ENCODE measurements at places on chromosomes 4 and X.

- DNase-seq: no peak
These were observed at the start of gene SNX25 for GRCh38 chr4:185209031-185209851. Gene SNX25 (plus strand): TSS chr4:185209598. CDS start chr4:185209827, 229 bp downstream.

DNA sequence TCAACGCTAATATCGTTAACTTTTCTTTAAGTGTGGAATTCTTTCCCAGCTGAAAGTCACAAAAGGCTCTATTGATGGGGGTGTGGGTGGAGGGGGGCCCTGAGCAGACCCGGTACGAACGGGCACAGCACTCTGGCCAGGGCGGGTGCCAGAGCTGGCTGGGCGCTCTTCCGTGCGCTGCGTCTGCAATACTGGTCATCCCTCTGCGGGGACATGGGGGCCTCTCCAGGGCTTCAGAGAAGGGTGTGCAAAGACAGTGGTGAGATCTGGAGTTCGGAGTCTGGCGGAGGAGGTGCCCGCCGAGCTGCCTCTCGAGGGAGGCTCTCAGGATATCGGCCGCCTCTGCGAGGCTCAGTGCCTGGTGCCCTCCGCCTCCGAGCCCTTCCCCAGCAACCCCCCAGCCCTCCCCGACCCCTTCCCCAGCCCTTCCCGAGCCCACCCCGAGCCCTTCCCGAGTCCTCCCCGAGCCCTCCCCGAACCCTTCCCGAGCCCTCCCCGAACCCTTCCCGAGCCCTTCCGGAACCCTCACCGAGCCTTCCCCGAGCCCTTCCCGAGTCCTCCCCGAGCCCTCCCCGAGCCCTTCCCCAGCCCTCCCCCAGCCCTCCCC is 34.3 kb downstream of the FGFRL1 start:
- no peak for DNase-seq

- peak; percentile 80 for DNase-seq
These were observed 2.3 kb downstream of the MAML3 start for GRCh38 chr4:140151699-140152012.

- DNase-seq: no peak
These were observed at the start of gene PWWP3B for GRCh38 chrX:106168107-106168506. Gene PWWP3B (plus strand): TSS chrX:106168305. CDS start chrX:106205433, 37,128 bp downstream.

DNA sequence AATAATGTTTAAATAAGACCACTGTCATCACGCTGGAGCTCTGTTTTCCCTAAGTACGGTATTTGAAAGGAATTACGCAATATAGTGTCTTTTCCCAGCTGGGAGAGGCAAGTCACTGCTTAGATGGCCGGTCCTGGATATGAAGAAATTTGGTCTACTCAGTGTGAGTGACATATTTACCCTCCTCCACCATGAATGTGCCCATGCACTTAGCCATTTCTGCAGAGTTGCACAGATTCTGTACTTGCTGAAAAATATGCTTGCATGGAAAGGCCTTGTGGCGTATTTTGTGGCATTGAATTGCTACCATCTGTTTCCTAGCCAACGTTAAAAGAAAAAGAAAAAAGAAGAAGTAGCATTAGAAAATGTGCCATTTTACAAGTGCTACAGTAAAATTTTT is 73.1 kb downstream of the ADGRL3 start:
- DNase-seq: no peak

DNA sequence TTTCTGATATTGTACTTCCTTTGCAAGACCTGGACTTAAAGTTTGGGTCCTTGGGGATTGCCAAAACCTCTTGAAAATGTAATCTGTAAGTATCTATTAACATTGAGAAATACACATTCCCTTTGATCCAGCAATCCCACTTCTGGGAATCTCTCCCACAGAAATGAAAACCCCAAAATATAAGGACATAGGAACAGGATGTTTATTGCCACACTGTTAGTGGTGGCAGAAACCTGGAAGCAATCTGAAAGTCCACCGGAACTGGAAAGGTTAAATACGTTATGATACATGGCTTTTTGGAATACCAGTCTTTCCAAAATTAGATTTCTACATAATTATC is 71.2 kb upstream of the STX18 start:
- DNase-seq: no peak

DNA sequence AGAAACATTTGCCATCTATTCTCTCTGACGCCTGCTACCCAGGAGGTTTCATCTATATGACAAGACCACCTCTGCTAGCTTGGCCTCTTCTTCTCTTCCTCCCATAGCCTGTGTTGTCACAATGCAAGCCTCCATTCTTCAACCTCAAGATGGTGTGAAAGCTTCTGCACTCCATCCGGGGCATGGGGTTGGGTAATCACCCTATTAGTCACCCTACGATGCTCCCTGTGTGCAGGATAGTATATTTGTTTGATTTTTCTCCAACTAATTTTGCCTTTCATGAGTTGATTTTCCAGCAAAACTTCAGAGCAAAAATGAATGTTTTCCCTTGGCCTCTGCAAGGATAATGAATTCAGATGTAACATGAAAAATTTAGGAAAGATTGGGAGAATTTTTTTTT is 128.0 kb upstream of the STS start:
- no peak for DNase-seq

GRCh38 chr4:146833530-146833929 is 112.1 kb downstream of the TTC29 start:
- no peak for DNase-seq

- DNase-seq: no peak
These were observed 331.4 kb downstream of the RAPGEF2 start for GRCh38 chr4:159434114-159434870.

DNA sequence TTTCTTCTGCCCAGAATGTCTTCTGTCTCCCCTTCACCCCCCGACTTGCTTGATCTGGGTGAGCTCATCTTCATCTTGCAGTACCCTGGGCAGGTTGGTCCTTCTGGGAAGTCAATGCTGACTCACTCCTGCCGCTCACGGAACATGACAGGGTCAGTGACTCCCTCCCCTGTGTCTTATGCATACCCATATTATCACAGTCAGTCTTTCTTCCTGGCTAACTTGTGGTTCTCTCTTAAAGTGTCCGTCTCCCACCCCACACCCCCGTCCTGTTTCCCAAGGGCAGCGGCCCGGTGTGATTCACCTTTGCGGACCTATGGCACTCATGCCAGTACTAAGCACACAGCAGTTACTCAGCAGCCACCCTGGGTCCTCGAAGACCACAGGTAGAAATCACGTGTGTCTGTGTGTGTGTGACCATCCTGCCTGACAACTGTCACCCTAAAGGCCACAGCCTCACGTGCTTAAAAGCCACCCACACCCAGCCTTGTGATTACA is 17.7 kb downstream of the IQSEC2 start:
- DNase-seq: no peak

- DNase-seq: no peak
These were observed 80.4 kb downstream of the MTMR1 start for GRCh38 chrX:150773634-150774033.

- DNase-seq: no peak
These were observed 151.0 kb downstream of the SH2D1A start for GRCh38 chrX:124497386-124497785.

- DNase-seq: no peak
These were observed 40.8 kb upstream of the NUDT6 start for GRCh38 chr4:122963216-122963615.

GRCh38 chrX:107025545-107025944 is 25.5 kb upstream of the MORC4 start:
- DNase-seq: peak; percentile 14

- DNase-seq: no peak
These were observed 116.1 kb downstream of the FBXW7 start for GRCh38 chr4:152419809-152420208.

DNA sequence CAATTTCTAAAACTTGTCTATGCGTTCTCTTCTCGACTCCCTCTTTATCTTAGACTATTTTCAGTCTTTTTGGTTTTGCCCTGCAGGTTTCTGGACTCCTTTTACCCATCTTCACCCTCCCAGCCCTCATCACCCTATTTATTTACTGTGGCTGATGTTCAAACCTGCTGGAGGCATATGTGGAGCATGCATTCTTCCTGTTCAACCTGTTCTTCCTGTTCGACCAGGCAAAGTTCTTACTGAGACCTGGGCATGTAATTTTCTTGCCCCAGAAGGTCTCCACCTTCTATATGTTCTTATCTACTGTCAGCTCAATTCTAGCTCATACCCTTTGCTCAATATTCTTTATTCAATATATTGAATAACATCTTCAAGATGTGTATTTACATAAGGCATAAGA is 69.4 kb upstream of the AGA start:
- DNase-seq: peak; percentile 35

- no peak for DNase-seq
These were observed 7.0 kb downstream of the TNIP3 start for GRCh38 chr4:121156822-121157769.

- no peak for DNase-seq
These were observed 148.5 kb upstream of the PJA1 start for GRCh38 chrX:69313617-69314290.

DNA sequence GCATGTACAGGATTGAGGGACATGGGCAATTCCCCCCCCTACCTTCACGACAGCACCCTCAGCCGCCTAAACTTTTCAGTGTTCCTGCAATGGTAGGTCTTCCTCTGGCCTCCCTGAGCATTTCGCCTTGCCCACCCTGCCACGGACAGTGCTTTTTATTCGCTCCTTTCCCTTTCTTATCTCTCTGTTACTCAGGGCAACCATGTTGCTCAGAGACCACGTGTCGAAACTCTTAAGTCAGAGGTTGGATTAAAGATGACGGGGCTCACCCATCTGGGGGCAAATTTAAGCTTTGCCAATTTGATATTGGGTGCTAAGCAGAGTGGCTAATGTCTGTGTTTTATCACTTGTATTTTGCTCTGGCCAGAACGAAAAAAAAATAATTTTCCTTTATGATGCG is 20.4 kb downstream of the TENM3 start:
- no peak for DNase-seq

DNA sequence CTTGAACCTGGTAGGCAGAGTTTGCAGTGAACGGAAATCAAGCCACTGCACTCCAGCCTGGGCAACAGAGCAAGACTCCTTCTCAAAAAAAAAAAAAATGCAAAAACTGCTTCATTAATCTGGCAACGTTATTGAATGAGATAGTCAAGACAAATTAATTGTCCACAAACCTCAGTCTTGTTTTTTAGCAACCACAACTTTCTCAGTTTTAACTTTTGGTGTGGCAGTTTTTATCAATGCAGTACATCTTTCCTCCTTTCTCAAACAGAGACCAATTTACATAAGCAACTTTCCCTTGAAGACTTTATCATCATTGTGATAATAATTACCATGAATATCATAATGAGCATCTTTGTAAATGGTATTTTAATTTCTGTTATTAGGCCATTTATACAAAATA is 61.7 kb upstream of the GALNTL6 start:
- DNase-seq: no peak

- no peak for DNase-seq
These were observed 1447.0 kb downstream of the C4orf33 start for GRCh38 chr4:130542953-130543352.

DNA sequence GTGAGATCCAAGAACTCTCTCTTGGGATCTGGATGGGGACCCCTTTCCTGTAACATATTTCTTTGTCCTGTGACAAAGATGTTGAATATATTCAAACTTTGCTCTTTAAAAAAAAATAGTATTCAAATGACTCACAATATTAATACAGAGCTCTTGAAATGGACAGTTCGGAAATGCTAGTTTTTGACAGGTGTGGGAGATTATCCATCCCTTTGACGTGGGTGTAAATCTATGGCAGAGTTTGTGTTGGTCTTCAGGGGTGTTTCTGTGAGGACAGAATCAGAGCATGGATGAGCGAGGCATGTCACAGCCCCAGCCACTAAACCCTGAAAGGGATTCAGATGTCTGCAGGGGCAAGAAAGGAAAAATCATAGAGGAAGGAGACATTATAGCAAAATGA is 25.8 kb downstream of the TENM3 start:
- no peak for DNase-seq

Data from NCI-H2029 treated with DMSO at 0.1 percent for 48 hours (cell line).